Midbrain (tissue), 1 donor: ENCODE measurements at places on chromosomes 7 and 10.
A peak's percentile ranks its signal among the peaks of the same experiment; 100 is the strongest.

DNA sequence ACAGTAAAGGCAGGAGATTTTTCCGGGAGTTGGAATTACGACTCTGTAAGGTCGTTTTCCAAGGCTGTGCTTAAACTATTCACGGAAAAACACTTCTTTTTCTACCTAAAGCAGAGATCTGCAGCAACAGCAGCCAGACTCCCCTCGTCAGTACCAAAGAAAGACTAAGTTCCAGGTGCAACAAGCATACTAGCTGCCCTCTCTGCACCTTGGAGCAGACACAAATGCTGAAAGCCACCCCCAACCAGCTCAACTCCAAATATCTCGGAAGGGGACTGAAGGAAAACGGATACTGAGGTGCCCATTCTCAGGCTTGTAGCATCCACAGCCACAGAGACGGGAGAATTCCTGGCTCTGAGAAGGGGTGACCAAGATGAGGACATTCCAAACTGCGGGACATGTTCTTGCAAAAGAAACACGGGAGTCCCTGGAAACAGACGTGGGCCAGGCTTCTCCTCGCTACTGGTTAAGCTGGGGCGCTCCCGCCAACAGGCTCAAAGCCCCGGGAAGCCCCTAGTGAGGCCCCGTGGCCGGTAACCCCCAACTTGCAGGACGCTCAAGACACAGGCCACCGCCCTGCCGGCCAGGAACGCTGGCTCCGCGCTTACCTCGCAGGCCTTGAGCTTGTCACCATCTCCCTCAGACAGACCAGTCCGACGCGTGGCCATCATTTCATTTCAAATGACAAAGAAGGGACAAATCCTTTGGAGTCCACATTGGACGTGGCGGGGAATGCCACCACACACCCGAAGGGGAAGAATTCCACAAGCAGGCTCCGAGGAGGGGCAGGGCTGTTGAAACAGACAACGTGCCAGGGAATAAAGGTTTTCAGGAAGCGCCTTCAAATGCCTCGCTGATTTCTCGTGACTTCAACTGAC, 2.2 kb downstream of the ARHGAP21 start:
- peak; percentile 44 for DNase-seq

- no peak for DNase-seq
Observed at GRCh38 chr10:123318516-123318915, 164.3 kb downstream of the BUB3 start.

GRCh38 chr10:102762401-102763015, 18.8 kb downstream of the WBP1L start:
- DNase-seq = no peak

DNA sequence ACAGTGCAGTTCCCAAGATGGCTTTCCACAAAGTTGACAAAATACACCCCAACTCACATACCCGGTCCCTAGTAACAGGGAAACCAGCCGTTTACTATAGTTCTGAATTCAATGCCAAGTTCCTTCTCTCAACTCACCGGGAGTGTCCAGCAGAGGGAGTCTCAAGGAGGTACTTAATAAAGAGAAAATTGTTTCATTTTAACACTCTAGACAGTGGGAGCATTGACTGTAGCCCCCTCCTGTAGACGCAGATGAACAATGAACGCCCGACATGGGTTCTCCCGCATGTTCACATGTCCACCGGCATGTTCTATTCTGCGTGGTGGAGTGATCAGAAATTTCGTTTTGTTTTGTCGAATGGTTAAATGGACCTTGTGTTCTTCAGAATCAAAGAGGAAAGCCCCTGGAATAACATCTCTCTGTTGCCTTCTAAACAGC, 1.9 kb downstream of the HIPK2 start:
- DNase-seq = peak; percentile 82

- no peak for DNase-seq
Observed at GRCh38 chr10:48556713-48557112, 48.2 kb downstream of the ARHGAP22 start.

DNA sequence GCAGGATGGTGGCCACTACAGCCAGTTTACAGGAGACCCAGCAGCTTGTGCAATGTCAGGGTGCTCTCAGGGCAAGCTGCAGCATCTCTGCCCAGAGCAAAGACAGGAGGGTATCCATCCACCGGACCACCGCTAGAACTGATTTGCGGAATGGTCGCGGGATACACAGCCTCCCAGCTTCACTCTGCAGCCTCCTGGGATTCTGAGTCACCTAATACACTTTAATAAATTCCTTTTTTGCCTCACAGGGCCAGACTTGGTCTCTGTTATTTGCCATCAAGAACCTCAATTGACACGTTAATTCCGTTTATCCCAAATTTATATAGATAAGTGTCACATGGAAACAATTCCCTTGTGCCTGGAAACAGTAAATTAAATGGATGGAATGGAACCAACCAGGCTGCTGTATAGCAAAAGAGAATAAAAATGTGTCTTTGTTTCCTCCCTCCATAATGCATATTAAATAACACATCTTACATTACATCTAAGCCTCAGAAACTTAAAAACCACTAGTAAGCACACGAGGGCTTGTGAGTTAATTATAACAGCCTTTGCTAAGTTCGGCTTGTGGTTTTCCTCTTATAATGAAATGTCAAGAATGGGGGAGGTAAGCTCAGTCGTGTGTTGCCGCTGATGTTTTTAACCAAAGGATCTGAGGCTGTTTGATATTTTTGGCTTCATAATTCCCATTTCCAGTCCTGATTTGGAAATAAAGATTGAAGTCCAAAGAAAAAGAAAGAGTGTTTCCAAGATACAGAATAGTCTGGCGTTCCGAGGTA, 52.1 kb downstream of the ADRB1 start:
- DNase-seq = no peak

- no peak for DNase-seq
Observed at GRCh38 chr7:12930534-12930933, 243.1 kb downstream of the ARL4A start.

DNA sequence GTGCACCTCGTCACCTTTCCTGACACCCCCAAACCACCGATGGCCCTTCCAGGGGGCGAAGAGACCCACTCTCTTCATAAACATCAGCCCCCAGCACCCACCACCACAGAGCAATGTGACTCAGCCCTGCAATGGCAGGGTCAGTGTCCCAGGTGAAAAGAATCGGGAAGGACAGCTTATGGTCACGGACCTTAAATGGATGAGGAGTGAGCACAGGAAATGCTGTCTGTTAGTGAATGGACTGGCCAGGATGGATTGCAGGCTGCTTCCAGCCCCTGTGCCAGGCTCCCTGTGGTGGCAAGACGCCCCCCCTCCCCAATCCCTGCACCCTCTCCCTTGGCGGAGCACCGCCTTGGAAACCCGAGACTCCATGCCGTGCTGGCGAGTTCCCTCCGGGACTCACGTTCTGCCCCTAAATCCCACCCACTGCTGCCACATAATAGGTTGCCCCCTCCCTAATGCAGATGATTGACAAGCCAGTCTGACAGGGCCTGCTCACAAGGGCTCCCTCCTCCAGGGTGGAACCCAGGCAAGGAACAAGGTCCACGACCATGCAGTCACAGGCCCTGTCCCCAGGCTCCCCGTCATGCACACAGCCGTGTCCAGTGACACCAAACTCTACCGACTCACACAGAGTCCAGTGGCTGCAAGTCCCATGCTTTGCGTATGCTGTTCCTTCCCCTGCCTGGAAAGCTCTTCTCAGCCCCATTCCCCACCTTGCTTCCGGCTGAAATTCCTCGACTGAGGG, 7.3 kb downstream of the ASB13 start:
- no peak for DNase-seq

DNA sequence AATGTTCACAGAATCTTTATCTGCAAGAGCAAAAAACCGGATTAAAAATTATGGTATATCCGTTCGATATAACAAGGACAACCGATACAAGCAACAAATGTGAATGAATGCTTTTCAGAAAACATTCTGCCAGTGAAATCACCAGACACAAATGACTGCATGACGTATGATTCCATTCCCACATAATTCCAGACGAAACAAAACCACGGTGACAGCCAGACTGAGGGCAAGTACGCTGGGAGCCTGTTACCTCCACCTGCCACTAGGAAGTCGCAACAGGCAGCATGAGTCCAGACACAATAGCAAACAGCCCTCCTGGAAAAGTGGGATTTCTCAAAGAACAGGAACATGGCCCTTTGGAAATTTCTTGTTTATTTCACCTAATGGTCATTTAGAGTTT, 41.7 kb downstream of the MAD1L1 start:
- no peak for DNase-seq

DNA sequence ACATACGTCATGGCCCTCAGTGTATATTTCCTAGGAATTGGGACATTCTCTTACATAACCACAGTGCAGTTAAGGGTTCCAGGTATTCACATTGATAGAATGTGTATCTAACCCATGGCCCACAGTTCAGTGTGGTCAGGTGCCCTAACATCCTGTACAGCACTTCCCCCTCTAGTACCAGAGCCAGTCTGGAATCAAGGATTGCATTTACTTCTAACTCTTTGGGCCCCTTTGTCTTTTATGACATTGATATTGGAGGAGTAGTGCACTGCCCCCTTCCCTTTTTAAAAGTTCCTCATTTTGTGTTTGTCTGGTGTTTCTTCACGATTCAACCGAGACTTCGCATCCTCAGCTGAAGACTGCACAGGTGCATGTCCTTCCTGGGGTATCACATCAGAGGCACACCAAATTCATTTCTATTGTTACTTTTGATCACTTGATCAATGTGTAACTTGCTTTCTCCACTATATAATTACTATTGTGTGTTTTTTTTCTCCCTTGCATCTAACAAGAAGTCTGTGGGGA, 22.4 kb upstream of the NPFFR1 start:
- DNase-seq = no peak
